ENCODE measurements at places on chromosomes 1 and 21. TPM values are rescaled to one million over a fixed set of nuclear protein-coding genes. Genes with fewer than 3 reads are reported as not detected.

LHX8 gene
- 0.83 TPM for total RNA-seq

KRTAP13-1 gene
- not detected for total RNA-seq

- no peak for DNase-seq
Measured at GRCh38 chr1:62493656-62494055, 56.8 kb downstream of the USP1 start.

DNA sequence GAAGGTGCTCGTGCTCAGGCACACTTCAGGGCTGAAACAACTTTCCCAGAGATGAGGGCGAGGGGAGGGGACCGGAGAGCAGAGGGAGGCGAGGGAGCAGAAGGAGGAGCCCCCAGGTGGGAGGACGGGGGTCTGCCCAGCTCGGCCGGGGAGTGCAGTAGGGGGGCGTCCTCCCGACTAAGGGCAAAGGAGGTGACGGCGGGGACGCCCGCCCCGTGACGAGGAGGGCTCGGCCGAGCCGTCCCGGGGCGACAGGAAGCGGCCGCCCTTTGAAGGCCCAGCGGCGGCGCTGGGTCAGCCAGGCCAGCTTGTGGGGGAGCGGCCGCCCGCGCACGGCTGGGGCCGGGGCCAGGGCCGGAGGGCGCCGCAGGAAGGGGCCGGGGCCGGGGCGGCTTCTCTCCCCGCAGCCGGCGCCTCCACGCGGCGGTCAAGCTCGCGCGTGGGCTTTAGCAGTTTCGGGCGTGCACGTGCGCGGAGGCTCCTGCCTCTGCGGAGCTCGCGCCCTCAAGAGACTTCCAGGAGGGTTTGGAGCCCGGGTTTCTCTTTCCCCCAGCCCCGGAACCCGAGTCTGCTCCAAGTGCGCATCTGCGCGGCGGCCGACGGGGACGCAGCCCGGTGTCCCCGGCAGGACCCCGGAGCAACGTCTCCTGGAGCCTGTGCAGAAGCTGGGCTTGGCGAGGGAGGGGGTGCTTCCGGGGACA lies 100.8 kb upstream of the SLC45A1 start:
- DNase-seq = no peak
